ENCODE measurements at places on chromosomes 1 and 21.
A peak's percentile ranks its signal among the peaks of the same experiment; 100 is the strongest.

DNA sequence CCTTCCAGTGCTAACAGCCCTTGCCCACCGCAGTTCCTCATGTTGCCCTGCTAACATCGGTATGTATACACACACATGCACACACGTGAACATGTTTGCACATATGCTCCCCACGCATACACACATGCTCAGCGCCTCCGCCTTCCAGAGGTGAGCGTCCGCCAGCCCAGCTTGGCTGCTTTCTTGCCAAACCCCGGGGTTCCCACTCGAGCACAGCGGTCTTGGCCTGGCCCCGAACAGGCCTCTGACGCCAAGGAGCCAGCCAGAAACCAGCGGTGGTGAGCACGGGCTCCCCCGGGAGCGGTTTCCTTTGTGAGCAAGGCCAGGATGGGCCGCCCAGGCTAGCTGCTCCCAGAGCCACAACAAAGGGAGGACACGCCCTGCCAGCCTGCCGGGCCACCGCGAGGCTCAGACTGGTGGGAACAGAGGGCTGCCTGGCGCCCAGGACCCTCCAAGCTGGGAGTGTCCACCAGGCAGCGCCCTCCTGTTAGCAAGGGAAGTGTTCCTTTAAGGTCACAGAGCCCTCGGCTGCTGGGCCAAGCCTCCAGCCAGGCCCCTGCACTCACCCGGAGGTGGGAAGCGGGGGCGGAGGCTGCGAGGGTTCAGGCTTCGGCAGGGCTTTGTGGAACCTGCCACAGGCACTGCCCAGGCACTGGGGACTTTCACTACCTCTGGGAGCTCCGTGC is 65.4 kb downstream of the ALPL start:
- DNase-seq, result no peak

GRCh38 chr1:220810179-220810653 is 23.5 kb downstream of the MTARC1 start:
- peak; percentile 66 for DNase-seq

GRCh38 chr1:197771904-197772556 is 3.2 kb downstream of the DENND1B start:
- DNase-seq, result no peak

- DNase-seq, result no peak
Measured at GRCh38 chr1:173573596-173573995, 29.3 kb downstream of the SLC9C2 start.

DNA sequence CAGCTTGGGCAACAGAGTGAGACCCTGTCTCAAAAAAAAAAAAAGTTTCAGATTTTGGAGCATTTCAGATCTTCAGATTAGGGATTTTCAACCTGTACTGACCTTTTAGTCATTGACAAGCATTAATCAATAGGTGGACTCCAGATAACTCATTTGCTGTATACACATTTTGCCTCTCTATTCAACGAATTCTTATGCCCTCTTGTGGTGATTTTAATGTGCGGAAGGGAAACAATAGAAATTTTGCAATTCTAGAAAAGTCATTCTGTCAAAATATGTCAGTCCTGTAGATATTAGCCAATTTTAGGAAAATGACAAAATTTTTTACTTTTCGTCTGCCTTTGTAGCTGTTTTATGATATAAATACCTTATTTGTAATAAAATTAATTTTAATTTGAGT is 11.6 kb upstream of the OR2G2 start:
- no peak for DNase-seq

- no peak for DNase-seq
Measured at GRCh38 chr1:167400359-167400953, 117.9 kb downstream of the CD247 start.

DNA sequence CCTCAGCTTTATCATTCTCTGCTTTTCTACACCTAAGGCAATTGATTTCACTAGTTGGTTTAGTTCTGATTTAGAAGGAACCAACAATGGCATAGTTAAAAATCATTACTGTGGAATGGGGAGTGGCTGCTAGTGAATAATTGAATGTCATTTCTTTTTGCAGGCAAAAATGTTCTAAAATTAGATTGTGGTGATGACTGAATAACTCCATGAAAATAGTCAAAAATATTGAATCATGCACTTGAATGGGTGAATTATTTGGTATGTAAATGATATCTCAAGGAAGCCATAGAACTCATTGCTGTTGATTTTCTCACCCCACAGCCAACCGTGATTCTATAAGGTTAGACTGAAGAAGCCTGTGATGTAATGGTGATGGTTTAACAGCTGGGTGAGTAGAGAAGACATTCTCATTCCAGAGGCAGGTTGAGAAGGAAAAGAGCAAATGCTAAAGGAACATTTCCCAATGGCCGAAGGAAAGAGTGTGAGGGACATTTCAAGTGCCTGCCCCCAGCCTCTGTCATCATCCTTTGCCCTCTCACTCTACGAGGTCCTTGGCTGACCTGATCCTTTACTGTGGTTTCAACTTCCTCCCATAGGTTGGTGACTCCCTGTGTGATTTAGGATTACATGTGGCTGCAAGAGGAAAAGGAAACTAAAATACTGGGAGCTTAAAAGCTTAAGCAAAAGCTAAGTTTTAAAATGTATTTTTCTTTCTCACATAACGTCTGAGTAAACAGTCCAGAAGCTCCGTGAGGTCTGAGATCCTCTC is 12.5 kb downstream of the OVAAL start:
- DNase-seq, result no peak

GRCh38 chr1:53046930-53047329 is 15.1 kb upstream of the PODN start:
- no peak for DNase-seq

DNA sequence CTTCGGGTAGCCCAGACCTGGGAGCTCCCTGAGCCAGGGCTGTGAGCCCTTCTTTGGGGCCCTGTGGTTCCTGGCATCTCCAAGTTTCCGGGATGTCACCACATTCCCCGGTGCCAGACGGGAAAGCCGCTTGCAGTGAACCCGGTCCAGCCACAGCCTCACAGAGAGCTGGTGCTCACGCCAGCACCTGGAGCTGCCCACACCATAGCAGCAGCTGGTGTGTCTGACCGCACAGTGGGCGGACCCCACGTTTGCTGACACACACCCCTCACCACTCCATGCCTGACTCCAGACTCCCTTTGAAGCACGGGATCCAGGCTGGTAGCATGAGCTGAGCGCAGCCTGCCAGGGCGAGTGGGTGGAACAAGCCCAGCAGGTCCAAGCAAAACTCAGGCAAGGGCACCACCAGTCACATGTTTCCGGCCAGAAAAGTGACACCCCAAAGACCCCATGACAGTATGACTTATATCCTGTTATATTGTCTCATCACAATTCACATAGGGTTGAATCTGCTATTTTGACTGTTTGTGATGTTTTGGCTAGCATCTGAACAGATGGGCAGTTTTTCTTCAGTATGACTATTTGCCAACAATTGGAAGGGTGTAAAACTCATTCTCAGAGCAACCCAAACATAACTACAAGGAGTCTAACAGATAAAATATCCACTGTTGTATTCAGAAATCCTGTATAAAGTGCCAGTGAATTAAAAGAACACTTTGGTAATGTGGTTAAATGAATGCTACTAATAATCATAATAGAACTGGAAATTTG is 285.4 kb downstream of the SMYD3 start:
- DNase-seq, result no peak

DNA sequence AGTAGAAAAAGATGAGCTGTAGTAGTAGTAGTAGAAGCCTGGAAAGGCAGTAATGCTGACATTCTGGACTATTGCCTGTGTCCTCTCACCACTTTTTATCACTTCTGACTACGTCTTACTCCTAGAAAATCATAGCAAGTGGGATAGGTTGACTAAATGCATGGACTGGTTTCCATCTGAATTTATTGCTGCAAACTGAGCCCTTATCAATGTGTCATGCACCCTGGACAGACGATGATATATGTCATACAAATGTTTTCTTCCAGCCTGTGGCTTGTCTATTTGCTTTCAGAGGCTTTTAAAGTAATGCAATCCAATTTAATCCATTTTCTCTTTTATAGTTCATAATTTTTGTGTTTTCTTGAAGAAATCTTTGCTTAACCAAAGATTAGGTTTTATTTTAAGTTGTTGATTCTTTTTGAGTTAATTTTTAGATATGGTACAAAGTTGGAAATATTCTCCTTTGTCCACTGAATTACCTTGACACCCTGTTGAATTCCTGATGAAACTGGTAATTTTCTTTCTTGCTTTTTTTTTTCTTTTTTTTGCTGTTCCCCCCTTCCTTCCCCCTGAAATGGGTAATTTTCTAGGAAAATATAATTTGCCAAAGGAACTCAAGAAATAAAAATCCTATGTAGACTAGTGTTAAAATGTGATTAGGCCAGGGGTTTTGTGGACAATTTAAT is 47.1 kb downstream of the PHACTR4 start:
- no peak for DNase-seq

DNA sequence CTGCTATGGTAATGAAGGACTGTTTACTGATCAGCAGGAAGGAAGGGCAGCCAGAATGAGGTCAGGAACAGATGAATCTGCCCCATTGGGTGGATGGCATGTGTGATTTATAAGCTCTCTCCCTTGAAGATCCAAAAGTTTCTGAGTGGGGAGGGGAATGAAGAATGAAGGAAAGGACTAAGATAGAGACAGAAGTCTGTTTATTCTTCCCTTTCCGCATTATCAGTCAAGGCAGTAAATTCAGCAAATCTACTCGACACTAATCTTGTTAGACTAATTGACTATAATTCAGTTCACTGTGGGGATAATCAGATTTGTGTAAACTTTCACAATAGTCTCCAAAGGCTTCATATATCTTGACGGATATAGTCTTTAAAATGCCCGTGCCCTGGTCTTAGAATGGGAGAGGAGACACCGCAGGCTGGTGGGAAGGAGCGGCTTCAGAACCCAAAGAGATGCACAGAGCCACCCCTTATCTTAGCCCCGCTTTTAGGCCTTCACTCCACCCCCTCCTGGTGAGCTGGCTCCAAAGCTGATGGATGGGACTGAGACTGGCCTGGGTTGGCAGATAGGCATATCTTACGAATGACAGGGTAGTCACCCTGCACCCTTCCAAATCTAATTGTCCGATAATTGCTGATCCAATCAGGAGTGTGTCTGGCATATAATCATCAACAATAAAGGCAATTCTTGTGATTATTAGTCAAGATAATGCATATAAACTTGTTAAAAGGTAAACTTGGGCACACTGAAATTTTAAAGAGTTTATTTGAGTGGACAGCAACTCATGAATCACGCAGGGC is 76.0 kb upstream of the PPM1J start:
- no peak for DNase-seq

DNA sequence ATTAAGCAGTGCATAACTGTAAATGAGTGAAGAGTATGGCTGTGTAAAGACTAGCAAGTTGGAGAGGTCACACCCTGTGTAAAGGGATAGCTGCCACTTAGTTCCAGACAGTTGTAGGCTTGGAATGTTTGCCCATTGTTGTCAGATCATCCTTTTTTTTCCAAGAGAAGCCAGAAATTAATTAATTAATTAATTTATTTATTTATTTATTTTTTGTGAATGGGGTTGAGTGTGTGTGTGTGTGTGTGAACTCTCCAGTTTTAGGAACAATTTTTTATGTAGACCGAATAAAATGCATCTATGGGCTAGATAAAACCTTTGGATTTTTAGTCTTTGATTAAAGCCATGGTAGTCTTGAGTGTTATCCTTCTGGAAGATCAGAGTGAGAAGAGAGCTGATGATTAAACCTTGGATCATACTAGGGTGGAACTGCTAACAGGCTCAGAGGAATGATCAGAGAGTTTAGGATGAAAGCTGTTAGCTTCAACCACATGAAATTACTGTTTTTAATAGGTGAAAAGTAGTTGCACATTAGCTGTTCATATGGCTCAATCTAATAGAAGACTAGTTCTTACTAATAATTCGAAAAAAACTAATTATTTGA is 58.4 kb downstream of the OSBPL9 start:
- DNase-seq, result no peak

- DNase-seq, result no peak
Measured at GRCh38 chr1:225737161-225737560, 40.5 kb upstream of the SRP9 start.

DNA sequence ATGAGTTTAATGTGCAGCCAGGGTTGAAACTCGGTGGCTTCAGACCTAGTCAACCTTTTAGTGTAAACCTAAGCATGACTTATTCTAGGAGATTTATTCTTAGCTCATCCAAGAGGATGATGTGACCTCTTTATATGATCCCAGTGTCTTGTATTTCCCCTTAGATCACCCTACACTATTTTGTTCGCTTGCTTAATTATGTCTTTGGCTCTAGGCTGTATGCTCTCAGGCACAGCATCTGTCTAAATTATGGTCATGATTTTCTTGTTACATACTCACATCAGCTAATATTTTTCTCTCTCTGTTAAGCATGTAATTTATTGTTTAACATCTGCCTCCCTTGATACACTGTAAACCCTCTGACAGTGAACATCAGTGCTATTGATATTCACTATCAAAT is 19.1 kb downstream of the COL11A1 start:
- no peak for DNase-seq

GRCh38 chr1:48670234-48671020 is 106.3 kb downstream of the BEND5 start:
- no peak for DNase-seq

- DNase-seq, result no peak
Measured at GRCh38 chr1:90501281-90501680, 215.8 kb downstream of the BARHL2 start.

- no peak for DNase-seq
Measured at GRCh38 chr1:210568631-210569030, 239.9 kb downstream of the HHAT start.

- DNase-seq, result no peak
Measured at GRCh38 chr21:18142655-18143054, 102.0 kb upstream of the CHODL start.

DNA sequence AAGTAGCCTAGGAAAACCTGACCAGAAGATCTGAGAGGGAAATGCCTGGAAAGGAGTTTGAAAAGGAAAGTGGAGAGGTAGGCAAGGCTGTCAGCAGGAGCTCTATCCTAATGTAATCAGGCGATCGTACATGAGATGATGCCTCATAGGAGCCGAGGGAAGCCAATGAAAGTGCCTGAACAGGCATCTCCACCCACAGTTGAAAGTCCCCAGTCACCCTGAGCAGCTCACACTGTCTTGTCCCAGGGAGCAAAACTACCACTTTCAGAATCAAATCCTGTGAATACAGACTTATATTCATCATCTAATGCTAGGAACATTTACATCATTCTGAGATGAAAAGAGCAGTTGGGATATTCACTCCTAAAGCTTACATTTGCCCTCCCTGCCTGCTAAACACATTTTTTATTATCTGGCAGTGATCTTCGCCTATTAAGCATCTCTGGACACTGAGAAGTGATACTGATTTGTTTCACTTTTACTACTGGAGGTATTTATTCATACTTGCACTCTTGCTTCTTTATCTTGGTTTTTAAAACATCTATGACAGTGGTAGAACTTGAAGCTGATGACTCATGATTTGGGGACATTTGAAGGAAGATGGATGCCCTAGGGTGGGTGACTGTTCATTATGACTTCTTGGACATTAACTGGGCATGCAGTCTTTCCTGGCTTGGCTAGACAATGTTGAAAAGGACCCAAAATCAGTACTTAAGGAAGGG is 221.6 kb downstream of the SEC16B start:
- no peak for DNase-seq
